Activated naive CD4-positive, alpha-beta T cell treated with Interleukin-2 at 50 U/mL for 16 hours (primary cell): ENCODE measurements at places on chromosomes 4 and X.

GRCh38 chr4:23818097-23818885, 71.6 kb downstream of the PPARGC1A start:
- DNase-seq: no peak

DNA sequence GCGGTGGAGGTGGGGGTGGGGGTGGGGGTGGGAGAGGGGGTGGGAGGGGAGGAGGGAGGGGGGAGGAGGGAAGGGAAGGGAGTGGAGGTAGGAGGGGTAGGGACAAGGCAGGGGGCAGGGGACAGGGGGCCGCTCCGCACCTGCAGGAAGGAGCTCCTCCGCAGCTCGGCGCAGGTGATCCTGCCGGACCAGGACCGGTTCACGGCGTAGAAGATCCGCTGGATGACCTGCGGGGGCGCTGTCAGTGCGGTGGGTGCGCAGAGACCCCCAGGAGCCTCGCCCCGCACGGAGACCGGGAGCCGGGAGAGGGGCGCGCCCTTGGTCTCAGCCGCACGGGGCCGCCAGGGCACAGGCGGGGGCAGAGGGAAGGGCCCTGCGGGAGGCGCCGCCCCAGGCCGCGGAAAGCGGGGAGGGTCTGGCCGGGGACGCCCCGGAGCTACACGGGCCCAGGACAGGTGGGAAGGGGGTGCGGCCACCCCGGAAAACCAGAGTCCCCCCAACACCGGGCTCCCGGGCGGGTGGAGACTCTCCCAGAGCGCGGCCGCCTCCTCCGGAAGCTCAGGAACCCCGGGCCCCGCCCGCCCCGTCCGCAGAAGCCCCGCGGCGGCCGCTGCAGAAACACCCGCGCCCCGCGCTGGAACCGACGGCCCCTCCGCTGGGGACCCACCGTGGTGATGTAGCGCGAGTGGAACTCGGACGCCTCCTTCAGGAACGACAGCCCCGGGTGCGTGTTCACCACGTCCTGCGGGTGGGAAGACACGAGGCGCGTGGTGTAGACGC, 27.6 kb upstream of the GTPBP6 start:
- DNase-seq: no peak

- no peak for DNase-seq
These were observed 584.4 kb downstream of the KLHL4 start for GRCh38 chrX:88101968-88102367.

GRCh38 chr4:38560768-38561558, 103.0 kb upstream of the KLF3 start:
- DNase-seq: peak; percentile 13

DNA sequence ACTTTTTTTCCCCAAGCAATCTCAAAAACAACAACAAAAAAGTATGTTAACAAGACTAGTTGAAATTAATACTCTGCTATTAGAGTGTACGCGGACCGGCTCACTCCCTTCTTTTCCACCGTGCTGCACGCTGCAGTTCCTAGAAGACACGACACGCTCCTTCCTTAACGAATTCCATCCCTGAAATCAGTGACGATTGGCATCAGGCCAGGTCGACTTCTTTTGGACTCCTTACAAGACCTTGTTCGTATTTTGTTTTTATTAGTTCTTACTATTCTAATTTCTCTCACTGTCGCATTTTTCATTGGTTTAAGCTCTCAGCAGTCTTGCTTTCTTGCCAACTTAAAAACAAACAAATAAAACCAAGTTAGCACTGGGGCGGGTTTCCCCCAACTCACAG, 175.8 kb upstream of the PITX2 start:
- no peak for DNase-seq

- no peak for DNase-seq
These were observed 227.3 kb upstream of the GIMD1 start for GRCh38 chr4:106595906-106596305.

DNA sequence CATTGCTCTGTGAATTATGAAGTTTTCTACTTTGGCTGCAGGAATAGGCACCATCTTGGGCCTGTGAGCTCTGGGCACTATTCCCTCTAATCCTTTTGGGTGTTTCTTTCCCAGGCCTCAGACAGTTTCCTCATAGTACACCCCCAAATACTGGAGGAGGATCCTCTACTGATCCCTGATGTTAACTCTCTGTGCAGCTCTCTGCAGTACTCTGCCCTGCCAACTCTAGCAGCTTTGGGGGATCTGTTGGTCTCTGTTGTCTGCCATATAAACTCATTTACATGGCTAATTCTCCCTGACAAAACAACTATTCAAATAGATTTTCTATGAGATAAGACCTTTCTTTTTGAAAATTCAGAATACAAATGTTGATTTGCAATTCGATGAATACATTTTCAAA, 29.9 kb downstream of the USP53 start:
- no peak for DNase-seq

DNA sequence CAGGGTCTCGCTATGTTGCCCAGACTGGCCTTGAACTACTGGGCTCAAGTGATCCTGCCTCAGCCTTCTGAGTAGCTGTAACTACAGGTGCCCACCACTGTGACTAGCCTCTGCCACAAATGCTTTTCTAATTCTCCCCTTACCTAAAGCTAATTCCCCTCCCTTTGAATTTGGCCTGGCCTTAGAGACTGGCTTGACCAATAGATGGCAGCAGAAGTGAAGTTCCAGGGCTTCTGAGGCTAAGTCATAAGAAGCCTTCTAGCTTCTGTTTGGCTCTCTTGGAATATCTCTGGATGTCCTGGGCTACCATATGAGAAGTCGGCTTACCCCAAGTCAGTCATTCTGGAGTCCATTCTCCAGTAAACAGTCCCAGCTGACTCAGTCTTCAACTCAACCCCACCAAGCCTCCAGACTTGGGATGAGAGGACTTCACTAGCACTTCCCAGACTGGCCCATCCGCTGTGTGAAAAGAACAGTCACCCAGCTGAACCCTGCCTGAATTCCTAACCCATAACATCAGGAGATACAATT, 61.0 kb downstream of the HPRT1 start:
- DNase-seq: no peak

GRCh38 chr4:140237616-140238350, 83.8 kb upstream of the MAML3 start:
- no peak for DNase-seq

- DNase-seq: no peak
These were observed 57.1 kb downstream of the TMEM131L start for GRCh38 chr4:153523164-153523796.

DNA sequence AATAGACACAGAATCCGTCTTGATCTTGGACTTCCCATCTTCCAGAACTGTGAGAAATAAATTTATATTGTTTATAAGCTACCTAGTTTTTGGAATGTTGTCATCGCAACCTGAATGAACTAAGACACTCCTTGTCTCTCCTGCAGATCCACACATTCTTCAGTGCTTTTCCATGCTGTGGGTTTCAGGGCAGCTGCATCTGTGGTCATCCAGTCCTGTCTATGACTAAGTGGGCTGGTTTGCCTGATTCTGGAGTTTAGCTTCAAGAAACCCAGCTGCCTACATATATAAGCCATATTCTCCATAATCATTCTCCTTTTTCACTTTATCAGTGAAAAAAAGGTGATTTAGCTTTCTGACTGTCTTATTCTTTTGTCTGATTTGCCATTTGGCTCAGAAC, 170.3 kb upstream of the KIT start:
- no peak for DNase-seq

DNA sequence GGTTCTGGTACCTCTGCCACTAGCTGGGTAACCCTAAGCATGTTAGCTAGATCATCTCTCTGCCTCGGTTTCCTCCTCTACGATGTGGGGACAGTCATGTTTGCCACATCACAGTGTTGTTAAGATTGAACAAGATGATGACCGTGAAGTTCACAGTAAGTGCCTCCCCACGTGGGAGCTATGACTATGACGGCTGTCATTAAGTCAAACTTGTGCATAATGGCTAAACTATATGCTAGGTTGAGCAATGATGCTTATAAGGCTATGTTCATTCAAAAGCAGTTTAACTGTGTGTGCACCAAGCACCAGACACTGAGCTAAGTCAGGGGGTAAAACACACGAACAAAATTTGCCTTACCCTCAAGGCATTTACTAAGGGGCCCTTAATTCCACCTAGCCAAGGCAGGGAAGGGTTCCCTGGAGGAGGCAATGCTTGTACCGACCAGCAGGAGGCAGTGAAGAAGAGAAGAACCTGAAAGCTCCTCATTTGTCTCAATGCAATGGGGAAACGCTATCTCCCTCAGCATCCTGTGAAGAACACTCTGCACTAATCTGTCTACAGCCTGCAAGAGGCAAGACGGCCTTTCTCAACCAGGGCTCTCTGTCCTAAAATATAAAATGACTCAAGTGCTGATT, 52.9 kb downstream of the MAP7D2 start:
- DNase-seq: no peak

DNA sequence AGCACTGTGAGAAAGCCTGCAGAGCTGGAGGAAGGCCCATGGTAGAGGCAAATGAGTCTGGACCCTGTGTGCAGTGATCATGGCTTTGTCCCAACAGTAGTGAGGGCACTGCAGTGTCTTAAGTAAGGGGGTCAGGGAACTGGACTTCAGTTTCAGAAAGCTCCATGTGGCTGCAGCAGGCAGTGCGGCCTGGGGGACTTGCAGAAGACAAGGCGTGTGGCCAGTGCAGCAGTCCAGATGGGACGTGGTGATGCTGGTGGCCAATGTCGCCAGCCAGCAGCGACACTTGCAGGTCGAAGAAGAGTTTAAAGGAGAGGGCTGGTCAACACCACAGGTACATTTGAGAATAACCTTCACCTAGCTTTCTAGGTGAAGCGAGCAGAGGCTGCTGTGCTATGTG, 113.4 kb downstream of the ZNF827 start:
- no peak for DNase-seq

DNA sequence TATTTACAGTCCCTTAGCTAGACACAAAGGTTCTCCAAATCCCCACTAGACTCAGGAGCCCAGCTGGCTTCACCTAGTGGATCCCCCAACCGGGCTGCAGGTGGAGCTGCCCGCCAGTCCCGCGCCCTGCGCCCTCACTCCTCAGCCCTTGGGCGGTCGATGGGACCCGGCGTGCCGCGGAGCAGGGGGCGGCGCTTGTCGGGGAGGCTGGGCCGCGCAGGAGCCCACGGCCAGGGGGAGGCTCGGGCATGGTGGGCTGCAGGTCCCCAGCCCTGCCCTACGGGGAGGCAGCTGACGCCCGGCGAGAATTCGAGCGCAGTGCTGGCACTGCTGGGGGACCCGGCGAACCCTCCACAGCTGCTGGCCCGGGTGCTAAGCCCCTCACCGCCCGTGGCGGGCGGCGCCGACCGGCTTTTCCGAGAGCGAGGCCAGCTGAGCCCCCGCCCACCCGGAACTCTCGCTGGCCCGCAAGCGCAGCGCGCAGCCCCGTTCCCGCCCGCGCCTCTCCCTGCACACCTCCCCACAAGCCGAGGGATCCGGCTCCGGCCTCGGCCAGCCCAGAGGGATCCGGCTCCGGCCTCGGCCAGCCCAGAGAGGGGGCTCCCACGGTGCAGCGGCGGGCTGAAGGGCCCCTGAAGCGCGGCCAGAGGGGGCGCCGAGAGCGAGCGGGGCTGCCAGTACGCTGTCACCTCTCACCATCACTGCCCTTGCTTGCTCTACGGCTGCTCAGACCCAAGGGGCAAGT, 39.4 kb downstream of the WFS1 start:
- no peak for DNase-seq

- DNase-seq: peak; percentile 48
These were observed 855 bp downstream of the KLF3 start for GRCh38 chr4:38664706-38665401.

- DNase-seq: no peak
These were observed 265.3 kb downstream of the ZNF674 start for GRCh38 chrX:46279925-46280313.

- no peak for DNase-seq
These were observed 190.3 kb upstream of the PSAPL1 start for GRCh38 chr4:7625071-7625470.

- DNase-seq: no peak
These were observed 131.8 kb downstream of the GLRA3 start for GRCh38 chr4:174697202-174697601.

DNA sequence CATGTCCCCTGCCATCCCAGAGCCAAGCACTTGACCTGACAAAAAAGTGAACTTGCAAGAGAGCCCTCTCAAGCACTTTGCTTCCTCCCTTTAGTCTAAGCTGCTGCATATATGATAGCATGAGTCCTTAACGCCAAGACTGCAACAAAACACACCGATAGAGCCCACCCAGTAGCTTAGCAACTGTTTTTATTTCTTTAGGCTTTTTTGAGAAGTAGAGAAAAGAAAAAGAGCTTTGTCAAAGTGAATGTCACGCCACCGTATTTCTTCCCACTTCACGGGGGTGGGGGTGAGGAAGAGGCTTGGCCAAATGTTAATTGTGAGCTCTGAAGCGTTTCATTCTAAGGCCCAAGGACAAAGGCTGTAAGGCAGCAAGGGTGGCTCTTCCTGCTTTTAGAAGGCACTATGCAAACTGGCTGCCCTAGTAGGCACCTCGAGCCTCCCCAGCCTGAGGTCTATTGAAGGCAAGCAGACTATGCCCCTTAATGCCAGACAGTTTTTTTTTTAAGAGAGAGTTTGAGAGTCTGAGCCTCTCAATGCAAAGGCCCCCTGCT, 138.6 kb downstream of the HS6ST2 start:
- DNase-seq: no peak

GRCh38 chr4:97548186-97548585, 595.1 kb downstream of the STPG2 start:
- no peak for DNase-seq

- no peak for DNase-seq
These were observed 227.8 kb downstream of the KDR start for GRCh38 chr4:54897590-54897989.

DNA sequence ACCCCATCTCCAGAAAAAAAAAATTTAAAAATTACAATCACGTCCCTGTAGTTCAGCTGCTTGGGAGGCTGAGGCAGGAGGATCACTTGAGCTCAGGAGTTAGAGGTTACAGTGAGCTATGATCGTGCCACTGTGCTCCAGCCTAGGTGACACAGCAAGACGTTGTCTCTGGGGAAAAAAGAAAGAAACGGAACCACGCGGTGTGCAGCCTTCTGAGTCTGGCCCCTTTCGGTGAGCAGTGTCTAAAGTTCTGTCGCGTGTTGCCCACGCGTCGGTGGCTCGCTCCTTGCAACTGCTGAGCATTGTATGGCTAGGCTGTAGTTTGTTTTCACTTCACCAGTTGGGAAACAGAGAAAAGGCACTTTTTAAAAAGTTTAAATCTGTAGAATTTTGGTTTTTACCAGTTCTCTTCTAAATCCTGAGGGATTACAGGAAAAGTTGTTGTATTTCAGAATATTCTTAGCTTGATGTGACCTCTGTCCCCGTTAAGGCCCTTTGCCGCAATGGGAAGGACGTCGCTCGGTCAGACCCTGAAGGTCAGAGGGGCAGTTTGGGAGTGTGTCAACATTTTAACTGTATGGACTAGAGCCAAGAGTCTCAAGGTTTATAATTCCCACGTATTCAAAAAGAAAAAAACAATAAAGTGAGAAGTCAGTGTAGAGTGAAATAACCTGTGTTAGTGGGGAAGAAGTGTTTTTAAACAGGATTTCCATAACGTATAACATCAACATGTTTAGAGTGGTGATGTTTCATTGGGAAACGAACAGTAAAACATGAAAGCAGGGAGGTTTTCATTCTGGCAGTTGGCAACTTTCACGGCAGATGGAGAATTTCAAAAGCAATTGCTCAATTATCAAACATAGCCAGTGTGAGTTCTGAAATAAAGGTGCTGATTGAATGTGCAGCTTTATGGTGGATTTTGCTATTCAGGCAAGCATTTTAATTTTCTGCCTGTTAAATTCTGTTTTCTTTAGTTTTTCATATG, 45.8 kb upstream of the MSANTD1 start:
- DNase-seq: peak; percentile 44

GRCh38 chrX:128928636-128929035, 594.7 kb downstream of the SMARCA1 start:
- DNase-seq: no peak
